ENCODE measurements at places on chromosomes 3 and 15. TPM values are rescaled to one million over a fixed set of nuclear protein-coding genes. Genes with fewer than 3 reads are reported as not detected.

GALNT15 gene
- polyA plus RNA-seq, result not detected

ATP13A5 gene
- polyA plus RNA-seq, result not detected

DNAH12 gene
- not detected for polyA plus RNA-seq

ADCY5 gene
- not detected for polyA plus RNA-seq

STRIT1 gene
- not detected for polyA plus RNA-seq

DNA sequence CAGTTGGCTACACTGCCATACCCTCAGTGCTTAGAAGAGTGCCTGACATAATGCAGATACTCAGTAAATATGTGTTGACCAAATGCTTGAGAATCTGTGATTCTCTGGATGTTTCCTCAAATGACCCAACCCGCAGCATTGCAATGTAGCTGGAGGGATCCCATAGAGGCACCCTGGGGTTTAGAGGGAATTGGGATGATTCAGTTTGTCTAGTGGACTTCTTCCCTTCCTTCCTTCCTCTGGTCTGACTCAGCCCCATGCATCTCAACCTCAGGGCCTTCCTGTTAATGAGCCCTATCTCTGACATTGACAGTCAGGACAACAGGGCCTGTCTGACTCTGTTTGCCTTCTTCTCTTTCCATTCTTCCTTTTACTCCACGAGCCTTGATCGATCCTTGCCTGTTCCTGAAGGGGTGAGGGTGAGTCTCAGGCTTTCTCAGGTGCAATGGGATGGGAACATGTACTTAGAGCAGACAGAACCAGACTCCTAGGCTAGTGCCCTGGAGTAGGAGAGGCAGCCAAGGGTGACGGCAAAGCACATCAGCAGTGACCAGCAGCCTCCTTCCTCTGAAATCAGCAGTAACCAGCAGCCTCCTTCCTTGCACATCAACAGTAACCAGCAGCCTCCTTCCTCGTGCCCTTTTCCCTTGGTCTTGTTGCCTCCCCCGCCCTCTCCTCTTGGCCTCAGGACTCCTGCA, 78.2 kb downstream of the DGKG start:
- no peak for DNase-seq

- peak; percentile 1 for DNase-seq
These were observed 23.5 kb downstream of the ZNF80 start for GRCh38 chr3:114213627-114214541.

DNA sequence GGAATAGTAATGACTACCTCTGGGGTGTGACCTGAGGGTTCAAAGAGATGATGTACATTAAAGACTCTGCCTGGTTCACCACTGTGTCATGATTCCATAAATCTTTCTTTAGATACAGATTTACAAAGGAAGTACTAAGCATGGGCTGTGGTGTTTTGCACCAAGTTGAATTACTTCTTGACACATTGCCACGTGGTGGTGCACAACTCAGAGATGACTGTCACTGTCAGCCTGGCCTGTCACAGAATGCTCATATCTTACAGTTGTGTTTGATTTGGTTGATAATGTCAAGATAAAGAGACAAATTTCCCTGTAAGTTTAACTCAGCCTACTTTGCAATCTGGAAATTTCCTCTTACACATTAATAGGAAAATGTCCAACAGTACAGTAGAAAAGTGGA, 3.2 kb downstream of the CTDSPL start:
- DNase-seq, result peak; percentile 23

DNA sequence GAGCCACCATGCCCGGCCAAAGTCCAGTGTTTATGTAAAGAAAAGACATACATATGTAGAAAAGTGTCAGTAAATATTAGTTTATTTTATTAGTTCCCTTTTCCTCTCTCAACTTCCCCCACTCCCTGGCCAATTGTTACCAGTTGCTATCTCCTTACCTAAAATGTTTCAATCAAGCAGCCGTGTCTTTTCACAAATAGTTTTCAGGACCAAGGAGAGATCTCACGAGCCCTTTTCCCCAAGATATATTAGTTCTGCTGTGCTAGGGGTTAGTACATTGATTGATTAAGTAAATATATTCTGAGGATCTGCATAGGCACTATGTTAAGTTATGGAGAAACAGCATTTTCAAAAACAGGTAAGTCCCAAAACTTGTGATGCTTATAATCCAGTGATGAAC, 87.4 kb downstream of the ZIC4 start:
- no peak for DNase-seq

DNA sequence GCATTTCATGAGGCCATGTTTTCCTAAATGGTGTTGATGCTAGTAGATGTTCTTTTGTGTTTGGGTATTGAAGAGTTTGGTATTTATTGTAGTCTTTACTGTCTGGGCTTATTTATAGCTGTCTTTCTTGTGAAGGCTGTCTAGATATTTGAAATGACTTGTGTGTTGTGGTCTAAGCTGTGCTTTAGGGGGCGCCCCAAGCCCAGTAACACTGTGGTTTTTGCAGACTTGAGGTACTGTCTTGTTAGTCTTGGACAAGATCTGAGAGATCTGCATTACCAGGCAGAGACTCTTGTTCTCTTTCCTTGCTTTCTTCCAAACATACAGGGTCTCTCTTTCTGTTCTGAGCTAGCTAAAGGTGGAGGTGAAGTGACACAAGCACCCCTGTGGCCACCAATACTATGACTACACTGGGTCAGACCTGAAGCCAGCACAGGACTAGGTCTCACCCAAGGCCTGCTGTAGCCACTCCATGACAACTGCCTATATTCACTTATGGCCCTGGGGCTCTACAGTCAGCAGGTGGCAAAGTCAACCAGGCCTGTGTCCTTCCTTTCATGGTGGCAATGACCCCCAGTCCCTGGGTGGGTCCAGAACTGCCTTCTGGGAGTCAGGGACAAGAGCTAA, 152.1 kb upstream of the TBC1D5 start:
- no peak for DNase-seq

- no peak for DNase-seq
These were observed 176.0 kb upstream of the CRBN start for GRCh38 chr3:3355442-3355841.

DNA sequence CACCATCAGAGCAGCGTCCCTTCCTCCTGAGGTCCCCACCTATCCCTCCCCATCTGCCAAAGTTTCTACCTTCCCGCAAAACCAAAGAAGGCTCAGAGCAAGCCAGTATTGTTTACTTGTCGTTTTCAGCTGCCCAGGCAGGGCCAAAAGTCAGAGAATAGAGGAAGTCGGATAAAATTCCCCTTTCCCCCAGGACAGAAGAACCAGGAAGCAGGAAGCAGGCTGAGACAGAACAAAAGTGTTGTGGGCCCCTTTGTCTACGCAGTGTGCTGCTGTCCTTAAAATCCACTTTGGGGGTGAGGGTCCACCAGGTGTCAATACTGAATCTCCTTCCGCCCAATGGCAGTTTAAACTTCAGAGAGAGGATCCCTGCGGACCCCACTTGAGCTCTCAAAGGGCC, 18.5 kb upstream of the RPL32 start:
- DNase-seq, result no peak

DNA sequence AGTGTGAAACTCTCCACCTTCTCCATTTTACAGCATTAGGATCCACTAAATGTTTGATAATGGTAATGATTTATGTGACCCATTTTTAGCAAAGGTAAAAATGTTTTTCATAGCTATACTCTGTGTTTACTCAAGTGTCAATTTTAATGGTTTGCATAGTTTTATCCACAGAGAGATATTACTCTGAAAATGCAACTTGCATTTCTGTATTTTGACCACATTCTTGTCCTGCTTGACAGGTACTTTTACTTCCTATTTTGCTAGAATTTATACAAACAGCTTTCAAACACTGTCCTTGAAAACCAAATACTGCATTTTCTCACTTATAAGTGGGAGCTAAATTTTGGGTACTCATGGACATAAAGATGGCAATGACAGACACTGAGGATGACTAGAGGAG, 62.9 kb downstream of the SERPINI1 start:
- no peak for DNase-seq

DNA sequence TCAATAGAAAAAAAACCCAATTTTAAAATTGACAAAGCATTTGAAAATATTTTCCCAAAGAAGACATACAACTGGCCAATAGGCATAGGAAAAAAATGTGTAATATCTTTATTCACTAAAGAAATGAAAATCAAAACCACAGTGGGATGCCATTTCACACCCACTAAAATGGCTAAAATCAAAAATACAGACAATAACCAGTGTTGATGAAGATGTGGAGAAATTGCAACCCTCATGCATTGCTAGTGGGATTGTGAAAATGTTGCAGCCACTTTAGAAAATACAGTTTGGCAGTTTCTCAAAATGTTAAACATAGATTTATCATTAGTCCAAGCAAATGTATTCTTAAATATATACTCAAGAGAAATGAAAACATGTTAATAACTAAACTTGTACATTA, 315.1 kb upstream of the GPR149 start:
- DNase-seq, result no peak

DNA sequence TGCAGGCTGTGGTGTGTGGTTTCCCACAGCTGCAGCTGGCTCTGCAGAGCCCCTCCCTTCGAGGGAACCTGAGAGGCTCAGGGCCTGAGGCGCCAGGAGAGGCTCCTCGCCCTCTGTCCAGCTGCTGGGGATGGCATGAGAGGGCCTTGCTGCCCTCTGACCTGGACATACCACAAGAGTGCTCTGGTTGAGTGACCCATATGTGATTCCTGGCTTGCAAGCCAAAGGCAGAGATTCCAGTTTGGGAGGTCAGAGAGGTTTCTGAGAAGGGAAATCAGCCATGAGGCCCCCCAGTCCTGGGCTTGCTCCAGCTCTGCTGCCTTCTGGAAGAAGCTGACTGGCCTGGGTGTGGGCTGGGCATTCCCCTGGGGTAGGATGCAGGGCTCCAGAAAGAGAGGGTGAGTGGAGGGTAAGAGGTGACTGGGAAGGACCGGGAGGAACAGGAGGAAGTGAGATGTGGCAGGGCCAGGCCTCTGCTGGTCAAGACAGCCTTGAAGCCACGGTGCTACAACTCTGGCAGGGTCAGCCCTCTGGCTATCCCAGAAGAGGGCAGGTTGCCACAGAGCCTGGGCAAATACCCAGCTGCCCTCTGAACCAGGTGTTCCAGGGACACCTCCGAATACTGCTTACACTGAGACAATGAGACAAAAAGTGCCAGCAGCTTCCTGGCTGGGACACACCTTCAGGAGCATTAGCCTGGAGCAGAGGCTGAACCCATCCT, 16.0 kb upstream of the SRP14 start:
- no peak for DNase-seq

GRCh38 chr3:36988356-36988755, 4.6 kb downstream of the EPM2AIP1 start:
- DNase-seq, result no peak

GRCh38 chr15:48032911-48033310, 87.9 kb upstream of the SLC24A5 start:
- no peak for DNase-seq
